ENCODE measurements at places on chromosomes 2 and 18.
A peak's percentile ranks its signal among the peaks of the same experiment; 100 is the strongest.

DNA sequence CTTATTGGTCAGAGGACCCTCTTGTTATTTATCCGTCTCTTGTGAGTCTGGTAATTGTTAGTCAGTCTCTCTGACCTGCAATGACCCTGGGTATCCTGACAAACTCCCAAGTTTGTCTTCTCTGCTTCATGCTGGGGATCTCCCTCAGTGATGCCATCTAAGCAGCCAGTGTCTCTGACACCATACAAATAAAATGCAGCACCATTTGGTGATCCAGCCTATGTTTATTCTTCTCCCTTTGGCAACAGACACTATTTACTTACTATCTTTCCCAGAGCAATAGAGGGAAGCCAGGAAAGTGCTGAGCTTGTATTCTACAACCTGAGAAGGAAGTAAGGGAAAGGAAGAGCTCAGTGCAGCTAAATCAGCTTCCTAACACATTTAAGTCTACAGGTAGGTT is 15.9 kb downstream of the SERPINE2 start:
- peak; percentile 64 for DNase-seq

DNA sequence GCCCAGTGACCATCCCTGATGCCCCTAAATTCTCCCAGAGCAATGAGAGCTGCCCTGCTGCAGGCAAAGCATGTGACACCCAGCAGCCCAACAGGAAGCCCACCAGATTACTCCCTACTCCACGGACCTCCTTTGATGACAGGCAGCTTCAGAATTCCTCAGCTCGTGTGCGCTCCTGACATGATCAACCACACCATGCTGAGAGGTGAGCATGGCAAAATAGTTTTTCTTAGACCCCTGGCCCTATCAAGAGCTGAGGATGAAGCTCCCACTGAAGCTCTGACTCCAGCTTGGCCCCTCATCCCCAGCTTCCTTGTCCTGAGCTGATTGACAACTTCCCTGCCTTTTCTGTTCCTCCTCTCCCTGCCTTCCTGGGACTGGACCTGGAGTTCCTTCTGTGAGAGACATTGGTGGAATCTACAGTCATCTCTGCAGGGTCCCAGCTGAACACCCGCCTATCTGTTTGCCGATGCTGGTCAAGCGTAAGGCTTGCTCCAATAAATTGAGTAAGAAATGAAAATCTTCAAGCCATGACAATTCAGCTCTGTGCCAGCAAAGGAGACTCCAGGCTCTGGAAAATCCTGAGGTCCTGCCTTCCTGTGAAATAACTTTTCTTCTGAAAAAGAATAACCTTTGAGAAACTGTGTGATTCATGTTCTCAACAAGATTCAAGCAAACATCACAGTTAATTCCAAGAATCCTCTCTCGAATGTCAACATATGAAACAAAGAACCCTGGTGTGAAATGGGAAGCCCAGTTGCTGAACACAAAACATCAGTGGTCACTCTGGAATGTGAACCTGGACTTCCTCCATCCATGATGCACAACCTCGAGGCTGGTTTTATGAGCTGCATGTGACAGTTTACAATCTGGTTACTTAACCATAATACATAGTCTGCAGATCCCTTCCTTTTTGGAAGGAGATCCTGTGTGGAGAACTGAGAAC is 201.1 kb downstream of the SPP2 start:
- DNase-seq, result peak; percentile 97

DNA sequence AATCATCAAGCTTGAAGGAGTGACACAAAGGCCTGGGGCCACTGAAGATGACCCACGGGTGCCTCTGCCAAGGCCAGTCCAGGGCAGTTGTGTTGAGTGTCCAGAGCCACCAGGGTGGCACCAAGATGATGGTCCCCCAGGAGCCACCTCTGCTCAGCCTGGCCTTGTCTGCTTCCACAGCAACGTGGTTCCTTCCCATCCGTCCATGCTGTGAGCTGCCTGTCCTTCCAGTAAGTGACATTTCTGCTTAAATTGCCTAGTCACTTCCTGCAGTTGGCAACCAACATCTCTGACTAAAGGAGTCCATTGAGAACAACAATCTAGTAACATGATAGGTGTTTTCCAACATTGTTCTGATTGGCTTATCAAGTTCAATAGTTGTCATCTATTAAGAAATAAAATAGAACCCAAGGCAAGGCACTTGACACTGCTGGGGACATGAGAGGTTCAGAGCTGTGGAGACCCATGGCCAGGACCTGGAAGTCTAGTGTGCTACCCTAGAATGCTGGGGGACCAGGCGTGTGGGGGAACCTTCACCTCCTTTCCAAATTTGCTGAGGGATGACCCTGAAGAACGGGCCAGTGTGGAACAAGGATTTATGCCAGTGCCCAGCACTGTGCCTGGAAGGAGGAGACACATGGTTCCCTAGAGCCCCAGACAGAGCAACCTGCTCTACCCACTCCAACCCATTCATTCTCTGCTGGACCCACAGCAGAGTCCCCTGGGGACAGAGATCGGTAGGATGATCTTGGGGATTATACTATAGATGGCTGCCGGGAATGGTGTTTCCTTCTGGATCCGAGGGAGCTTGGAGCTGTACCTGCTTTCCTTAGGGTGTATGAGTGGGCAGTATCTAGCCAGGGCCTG is 98.9 kb upstream of the EPC2 start:
- no peak for DNase-seq

DNA sequence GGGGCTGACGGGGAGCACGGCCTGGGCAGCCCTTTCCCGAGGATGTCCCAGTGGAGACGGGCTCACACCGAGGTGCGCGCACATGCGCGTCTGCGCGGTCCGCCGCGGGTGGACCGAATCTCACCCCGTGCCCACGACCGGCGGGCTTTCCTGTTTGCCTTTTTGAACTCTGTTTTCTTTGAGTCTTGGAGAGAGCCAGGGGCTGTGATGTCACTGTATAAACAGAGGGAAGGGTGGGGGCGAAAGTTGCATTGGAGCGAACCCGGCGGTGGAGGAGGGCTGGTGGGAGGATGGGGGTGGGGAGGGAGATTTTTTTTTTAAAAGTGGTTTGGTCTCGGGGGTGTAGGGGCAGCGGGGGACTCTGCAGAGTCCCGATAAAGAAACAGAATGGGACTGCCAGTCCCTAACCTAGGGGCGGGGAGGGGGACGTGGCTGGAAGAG is 141.2 kb upstream of the CTAGE1 start:
- DNase-seq, result no peak

- DNase-seq, result no peak
Measured at GRCh38 chr18:55530166-55530565, 57.8 kb downstream of the TCF4 start.

- no peak for DNase-seq
Measured at GRCh38 chr2:63041592-63041991, 9.0 kb upstream of the OTX1 start.

- DNase-seq, result peak; percentile 24
Measured at GRCh38 chr2:59182249-59182648, 941.1 kb upstream of the FANCL start.

DNA sequence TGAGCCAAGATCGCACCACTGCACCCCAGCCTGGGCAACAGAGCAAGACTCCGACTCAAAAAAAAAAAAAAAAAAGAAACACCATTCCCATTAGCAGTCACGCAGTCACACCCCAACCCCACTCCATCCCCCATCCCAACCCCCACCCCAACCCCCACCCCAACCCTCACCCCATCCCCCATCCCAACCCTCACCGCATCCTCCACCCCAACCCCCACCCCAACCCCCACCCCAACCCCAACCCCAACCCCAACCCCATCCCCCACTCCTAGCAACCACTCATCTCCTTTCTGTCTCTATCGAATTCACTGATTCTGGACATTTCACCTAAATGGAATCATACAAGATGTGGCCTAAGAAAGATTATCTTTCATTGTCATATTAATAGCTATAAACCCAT is 25.9 kb upstream of the ATP9B start:
- no peak for DNase-seq

- DNase-seq, result no peak
Measured at GRCh38 chr2:207405150-207405549, 124.6 kb upstream of the CREB1 start.

DNA sequence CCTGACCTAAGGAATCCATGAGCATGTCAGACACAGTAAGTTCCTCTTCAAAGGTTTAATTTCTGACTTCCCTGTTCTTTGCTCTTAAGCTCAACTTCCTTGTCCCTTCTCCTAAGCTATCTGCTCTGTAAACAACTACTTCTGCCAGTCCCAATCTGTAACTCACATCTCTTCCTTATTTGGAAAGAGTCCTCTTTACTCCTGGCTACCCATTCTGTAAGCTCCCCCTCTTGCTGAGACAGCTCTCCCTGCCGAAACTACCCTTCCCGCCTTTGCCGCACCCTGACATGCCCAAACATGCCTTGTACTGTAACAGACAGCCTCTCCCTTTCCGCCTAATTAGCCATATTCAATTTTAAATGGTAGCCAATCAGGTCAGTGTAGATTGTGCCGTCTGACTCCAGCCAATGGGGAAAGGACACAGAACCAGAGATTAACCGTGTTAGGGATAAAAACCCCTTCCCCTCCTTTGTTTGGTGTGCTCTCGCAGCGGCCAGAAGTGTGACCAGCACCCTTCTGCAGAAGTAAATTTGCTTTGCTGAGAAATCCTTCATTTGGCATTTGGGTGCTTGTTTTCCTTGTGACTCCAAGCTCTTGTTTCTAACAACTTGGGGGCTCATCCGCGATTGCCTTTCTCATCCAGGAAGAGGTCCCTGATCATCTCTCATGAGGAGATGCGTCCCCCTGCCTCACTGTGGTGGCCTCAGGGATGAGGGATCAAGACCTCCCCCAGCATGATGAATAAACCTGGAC is 49.0 kb downstream of the PIAS2 start:
- DNase-seq, result no peak

GRCh38 chr2:221444106-221444505 is 128.0 kb downstream of the EPHA4 start:
- peak; percentile 38 for DNase-seq

- no peak for DNase-seq
Measured at GRCh38 chr18:43125471-43125870, 10.0 kb upstream of the RIT2 start.

DNA sequence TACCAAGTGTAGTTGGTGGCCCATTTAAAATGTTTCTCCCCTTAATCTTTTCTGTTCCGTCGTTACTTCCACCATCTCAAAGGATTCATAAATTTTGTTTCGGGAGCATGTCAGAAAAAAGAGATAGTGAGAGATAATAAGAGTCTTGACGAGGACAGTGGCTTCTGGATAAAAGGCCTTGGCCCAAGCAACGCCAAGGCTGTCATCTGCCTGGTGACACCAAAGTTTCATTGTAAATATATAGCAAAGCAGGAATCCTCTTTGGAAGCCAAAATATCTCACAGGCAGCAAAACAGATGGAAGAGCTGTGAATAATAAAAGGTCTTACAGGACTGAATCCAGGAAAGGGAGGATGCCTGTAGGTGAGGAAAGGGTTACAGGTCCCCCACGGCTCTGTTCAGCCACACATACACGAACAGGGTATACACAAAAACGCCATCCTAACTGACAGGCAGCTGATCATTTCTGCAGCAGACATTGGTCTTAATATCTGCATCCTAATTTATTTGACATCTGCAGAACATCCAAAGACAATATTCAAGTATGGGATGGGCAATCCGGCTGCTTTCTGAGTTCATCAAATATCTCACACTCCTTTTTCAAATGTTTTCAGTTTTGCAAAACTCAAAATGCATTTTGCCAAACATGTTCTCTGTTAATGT is 382.8 kb downstream of the OSR1 start:
- no peak for DNase-seq

GRCh38 chr2:45320956-45321355 is 290.1 kb downstream of the SRBD1 start:
- DNase-seq, result no peak

DNA sequence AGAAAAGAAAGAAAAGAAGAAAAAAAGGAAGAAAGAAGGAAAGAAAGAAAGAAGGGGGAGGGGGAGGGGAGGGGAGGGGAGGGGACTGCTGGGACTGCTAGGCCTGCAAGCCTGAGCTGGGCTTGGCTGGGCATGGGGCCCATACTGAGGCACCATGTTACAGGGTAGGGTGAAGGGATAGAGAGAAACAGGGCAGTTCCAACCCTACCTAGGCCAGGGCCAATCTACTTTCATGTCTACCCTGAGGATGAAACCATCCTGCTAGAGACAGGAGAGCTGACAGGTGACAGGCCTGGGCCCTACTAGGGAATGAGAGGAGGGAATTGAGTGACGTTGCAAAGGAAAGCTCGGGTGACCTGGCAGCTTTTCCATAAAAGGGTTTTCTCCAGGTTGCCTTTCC is 41.7 kb downstream of the TEX44 start:
- DNase-seq, result no peak

DNA sequence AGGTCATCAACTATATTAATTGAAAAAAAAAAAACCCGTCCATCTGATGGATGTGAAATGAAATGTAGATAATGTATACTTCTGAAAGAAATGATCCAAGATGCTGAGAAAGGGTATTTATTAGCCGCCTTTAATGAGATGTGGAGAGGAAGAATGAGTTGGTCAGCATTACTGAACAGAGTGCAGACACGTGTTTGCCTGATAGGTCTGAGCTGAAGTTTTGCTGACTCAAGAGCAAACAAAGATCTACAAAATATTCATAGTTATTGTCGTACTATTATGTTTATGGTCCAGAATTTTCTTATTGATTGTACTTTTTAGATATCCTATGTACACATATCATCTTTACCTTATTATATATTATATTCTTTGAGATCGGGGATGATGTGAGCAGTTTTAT is 235.3 kb downstream of the RDH14 start:
- DNase-seq, result no peak

GRCh38 chr2:126413079-126413478 is 242.9 kb upstream of the GYPC start:
- no peak for DNase-seq

DNA sequence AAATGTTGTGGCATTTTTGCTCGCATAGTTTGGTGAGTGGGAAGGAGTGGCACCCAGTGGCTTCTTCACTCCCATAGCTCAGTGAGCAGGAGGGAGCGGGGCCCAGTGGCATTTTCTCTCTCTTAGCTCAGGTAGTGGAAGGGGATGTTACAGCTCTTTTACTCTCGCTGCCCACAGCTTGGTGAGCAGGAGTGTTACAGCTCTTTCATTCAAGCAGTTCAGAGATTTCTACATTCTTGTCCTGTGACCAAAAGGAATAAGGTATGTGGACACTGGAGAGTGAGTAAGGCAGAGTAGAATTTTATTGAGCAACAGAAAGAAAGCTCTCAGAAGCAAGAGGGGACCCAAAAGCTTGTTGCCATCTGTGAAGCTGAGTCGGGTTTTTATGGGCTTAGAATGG is 192.4 kb downstream of the SPAG16 start:
- no peak for DNase-seq

DNA sequence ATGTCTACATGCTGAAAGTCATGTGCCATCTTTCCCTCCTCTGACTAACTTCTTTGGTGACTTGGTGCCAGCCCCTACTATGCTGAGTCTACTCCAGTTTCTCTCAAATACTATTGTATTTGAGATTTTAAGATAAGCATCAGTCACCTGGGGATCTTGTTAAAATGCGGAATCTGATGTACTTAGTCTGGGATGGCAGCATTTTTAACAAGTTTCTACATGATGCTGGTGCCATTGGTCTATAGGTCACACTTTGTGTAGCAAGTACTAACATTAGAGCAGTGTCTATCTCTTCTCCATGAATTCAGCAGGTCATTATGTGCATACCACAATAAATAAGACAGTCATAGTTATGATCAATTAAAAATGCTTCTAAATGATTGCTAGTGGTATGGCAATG is 106.9 kb downstream of the CERS6 start:
- DNase-seq, result no peak

GRCh38 chr2:162267496-162267895 is 24.3 kb upstream of the FAP start:
- no peak for DNase-seq

- no peak for DNase-seq
Measured at GRCh38 chr2:229775614-229776313, 61.4 kb upstream of the DNER start.

GRCh38 chr2:11634584-11634983 is 35.4 kb downstream of the NTSR2 start:
- no peak for DNase-seq

GRCh38 chr18:11293794-11294193 is 144.4 kb upstream of the PIEZO2 start:
- DNase-seq, result no peak
